Fibroblast of skin of abdomen (primary cell): ENCODE measurements at places on chromosomes 16 and 17.
A peak's percentile ranks its signal among the peaks of the same experiment; 100 is the strongest.

DNA sequence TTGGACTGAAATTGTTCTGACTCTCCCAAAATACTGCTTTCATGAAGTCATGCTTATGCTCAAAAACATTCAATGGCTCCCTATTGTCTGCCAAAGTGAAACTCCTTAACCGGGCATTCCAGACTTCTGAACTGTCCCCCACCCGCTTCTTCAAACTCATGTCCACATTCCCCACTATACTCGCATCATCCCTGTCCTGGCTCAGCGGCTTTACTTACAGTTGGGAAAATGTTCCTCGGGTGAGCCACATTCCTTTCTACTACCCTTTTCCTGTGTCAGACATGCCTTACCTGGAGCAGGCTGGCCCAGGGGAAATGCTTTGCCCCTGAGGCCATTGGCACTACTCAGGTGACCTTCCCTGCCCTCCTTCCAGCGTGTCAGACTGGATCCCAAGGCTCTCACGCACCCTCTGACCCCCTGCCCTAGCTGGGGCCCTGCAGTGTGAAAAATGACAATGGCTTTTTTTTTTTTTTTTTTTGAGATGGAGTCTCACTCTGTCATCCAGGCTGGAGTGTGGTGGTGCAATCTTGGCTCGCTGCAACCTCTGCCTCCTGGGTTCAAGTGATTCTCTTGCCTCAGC, 5.3 kb downstream of the CYGB start:
- no peak for DNase-seq

DNA sequence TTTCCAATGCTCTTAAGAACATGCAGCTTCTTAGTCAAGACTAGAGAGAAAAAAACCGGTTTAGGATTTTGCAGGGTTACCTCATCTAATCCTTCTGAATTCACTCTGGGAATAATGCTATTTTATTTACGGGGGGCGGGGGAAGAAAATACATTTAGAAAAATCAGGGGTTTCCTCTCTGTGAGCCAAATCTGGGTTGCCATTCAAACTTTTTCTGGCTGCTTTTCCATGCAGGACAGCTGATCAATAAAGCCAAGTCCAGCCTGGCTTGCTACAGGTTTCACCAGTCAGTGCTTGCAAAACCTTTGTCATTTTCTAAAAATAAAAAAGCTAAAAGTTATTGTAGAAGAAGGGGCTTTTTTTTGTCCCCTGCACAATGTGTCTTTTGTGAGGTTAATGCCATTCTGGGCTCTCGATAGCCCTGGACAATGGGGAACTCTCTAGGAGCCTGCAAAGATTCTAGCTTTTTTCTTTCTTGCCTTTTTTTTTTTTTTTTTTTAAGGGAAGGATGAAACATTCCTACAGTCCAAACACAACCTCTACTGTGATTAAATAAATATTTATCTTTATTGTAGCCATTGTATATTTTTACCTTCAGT, 13.1 kb upstream of the ZFHX3 start:
- no peak for DNase-seq

DNA sequence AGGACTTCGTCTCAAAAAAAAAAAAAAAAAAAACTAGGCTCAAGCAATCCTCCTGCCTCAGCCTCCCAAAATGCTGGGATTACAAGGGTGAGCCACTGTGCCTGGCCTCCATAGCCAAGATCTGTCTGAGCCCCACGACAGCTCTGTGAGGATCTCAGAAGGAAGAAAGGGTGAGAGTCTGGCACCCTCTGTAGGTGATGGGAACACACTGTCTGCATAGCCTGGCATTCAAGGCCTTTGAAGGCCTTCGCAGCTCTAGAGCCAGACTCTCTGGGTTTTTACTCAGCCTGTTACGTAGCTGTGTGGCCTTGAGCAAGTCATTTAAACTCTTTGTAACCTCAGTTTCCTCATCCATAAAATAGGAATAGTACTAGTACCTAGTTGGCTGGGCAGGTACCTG, 6.3 kb upstream of the XPO6 start:
- peak; percentile 55 for DNase-seq

DNA sequence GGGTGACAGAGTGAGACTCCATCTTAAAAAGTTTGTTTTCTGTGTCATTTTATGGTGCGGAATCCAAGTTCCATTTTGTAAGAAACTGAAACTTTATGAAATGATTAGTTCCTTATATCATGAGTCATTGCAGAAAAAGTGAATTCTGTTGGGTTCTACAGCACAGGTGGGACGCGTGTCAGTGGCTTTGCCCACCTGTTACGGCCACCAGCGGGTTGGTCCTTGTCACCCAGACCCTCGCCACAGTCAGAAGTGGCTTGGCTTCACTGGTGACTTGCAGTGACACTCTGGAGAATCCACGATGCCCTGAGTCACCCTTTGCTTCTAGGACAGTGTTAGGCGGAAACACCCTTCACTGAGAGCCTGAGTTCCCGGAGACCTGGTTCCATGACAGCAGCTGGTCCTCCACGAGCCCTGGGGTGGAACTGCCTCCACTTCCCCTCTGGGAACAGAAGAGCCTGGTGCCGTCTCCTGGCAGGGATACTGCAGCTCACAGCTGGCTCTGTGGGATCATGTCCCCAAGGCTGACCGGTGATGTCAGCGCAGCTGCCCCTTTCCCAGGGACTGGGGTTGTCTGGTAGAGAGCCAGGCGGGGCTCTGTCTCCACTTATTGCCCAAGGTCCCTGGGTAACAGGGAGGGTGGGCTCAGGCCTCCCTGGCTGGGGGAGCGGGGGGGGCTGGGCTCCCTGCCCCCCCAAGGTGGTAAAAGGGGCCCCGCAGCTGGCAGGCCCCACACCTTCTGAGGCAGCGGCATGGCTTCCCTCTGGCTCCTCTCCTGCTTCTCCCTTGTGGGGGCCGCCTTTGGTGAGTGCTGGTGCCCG, at the start of gene CTRB1:
CTRB1 (plus strand) TSS at position 733 of the 821 bp plus-strand sequence; CDS start at position 753, 20 bp downstream.
- DNase-seq: no peak

DNA sequence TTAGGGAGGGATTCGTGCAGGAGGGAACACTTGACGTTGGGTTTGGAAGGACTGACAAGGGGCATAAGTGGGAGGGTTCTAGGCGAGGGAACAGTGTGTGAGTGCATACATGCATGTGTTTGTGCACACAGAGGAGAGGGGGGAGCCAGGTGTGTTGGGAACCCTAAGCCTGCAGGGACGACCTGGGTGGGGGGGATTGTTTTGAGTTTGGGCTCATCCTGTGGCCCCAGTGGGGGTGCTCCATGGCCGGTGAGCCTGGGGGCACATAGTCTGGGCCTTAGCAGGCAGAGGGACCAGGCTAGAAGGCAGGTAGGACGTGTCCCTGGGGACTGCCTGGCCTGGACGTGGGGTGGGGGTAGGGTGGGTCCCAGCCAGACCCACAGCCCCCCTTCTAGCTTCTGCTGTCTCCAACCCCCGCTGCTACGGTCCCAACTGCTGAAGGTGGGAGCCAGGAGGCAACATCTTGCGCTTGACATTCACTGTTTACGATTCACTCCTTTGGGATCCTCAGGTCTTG, 11.9 kb upstream of the RASD1 start:
- DNase-seq: no peak

DNA sequence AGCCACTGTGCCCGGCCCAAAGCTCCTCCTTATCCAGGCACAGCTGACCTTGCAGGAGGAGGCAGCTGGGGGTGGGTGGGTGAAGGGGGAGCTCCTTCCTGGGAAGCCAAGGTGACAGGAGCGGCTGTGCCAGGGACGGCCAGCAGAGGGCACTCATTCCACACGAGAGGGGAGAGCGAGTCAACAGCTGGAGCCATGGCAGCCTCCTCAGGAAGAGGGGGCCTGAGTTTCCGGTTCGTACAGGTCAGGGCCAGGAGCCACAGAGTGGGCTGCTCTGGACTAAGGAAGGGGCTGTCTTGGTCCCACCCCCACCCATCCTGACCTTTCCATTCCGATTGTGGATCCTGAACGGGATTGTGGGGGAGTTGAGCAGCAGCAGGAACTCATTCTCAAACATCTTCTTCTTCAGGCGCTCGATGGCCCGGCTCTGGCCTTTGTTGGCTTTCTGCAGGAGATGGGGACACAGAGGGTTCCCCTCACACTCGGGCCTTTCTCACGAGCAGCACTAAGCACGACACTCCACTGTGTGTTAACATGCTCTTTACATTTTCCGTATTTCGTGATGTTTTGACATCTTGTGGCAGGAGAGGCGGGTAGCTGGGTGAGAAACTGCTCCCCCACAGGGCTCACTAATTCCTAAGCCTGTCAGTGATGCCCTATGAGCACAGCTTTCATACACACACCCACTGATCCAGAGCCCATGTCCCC, 61.6 kb downstream of the TIMM22 start:
- no peak for DNase-seq

- no peak for DNase-seq
Observed at GRCh38 chr17:29628644-29629043, 5.9 kb upstream of the CORO6 start.

GRCh38 chr17:15741624-15742023, 9.5 kb downstream of the TBC1D26 start:
- DNase-seq: no peak

GRCh38 chr17:8324923-8325322, 14.7 kb upstream of the ODF4 start:
- no peak for DNase-seq

DNA sequence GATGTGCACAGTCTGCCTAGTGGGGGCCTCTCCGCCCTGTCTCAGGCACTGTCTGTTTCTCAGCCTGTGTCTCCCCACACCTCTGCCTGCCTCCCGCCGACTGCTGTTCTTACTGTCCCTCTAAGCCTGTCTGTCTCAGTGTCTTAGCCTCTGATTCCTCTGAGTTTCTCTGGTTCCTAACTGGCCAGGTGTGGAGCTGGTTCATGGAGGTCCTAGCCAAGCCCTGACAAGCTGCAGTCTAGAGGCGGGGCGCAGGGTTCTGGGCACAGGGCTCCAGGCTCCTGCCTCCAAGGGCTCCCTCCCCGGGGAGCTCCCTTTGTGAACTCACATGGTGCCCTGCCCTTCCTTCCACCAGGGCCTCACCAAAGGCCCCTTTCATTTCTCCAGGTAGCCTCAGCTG, 19.4 kb downstream of the C17orf100 start:
- DNase-seq: no peak

GRCh38 chr16:15958703-15959348, 9.4 kb downstream of the ABCC1 start:
- DNase-seq: no peak

- DNase-seq: no peak
Observed at GRCh38 chr17:334974-335481, 17.6 kb downstream of the RPH3AL start.

DNA sequence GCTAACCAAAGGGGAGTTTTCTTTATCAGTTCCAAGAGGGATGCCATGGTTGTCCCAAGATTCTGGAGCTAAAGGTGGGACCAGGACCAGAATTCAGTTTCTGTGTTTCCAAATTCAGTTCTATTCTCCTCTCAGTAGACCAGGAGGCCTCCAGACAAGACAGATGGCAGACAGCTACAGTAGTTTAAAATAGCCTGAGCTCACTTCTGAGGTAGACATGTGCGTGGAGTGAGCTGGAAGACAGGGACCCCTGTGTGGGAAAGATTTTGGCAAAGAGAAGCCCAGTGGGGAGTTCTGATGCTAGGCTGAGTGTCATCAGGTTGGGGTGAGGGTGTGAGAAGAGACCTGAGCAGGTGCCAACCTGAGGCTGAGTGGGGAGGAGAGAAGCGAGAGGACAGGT, 95.4 kb downstream of the PRKCB start:
- DNase-seq: no peak

- peak; percentile 56 for DNase-seq
Observed at GRCh38 chr17:64216338-64217248, 46.5 kb downstream of the TEX2 start.

GRCh38 chr16:24297375-24297774, 41.2 kb downstream of the CACNG3 start:
- no peak for DNase-seq

DNA sequence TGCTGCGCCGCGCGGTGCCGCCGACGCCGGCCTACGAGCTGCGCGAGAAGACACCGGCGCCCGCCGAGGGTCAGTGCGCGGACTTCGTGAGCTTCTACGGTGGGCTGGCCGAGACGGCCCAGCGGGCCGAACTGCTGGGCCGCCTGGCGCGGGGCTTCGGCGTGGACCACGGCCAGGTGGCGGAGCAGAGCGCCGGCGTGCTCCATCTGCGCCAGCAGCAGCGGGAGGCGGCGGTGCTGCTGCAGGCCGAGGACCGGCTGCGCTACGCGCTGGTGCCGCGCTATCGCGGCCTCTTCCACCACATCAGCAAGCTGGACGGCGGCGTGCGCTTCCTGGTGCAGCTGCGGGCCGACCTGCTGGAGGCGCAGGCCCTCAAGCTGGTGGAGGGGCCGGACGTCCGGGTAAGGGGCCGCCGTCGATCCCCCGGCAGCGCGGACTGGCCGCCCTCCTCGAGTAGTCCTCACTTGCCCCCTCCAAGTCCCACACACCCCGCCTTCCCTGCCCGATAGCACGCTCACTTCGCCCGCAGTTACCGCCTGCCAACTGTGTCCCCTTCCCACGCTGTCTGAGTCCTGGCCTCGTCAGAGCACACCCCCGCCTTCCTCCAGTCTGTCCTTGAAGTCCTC, 470 bp downstream of the MLYCD start:
- DNase-seq: peak; percentile 40

DNA sequence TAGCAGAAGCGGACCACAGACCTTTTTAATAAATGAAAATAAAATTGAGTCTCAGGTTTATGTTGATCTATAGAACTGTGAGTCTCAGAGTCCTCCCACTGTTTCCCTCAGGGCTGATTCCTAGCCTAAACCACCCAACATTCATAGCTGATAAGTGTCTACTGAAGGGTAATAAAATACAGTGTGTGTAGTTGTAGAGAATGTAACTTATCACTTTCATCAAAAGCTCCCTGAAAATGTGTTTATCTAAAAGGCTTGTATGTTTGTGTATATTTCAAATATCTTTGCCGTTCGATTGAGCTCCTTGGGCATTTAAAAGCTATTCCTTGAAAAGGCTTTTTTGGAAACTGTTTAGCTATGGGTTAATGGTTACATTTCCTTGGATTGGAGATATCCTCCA, 740.3 kb upstream of the SOX9 start:
- no peak for DNase-seq

DNA sequence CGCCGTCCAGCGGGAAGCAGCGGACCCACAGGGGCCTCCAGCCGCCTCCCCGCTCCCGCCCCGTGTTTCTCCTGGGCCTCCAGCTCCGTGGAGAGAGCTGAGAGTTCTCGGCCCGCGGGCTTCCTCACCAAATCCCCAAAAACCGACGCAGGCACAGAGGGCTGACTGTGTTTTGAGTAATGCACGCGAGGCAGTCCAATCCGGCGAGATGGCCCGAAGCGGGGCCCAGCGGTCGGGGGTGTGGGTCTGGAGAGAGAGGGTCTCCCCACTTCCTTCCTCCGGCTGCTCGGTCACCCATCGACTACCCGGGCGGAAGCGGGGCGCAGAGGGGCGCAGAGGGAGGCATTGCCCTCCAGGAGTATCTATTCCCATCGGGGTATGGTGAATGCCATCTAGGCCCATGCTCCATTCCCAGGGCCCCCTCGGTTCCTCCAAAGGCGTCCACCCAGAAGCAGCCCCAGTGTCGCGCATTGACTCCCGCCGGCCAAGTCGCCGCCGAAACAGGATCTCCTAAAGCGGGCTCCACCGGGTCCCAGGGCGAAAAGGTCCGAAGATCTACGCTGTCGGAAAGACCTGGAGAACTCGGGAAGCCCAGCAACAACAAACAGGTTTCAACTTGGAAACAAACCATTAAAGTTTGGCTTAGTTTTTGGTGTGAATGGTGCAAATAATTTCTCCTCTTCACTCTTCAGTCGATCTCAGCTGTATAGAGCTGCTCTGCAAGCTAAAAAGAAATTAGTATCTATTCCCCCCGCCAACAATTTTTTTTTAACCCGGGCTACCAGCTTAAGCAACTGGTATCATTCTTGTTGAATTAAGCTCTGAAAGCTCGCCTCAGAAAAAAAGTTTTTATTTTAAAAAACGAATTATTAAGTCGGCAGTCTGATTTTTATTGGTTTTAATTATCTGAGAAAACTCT, 19.2 kb upstream of the HOXB13 start:
- no peak for DNase-seq
